ENCODE measurements at places on chromosomes 4 and X.

GRCh38 chr4:87093443-87094123 lies 126.8 kb downstream of the KLHL8 start:
- no peak for DNase-seq

- DNase-seq = no peak
Observed at GRCh38 chrX:3655181-3655580, 58.3 kb downstream of the PRKX start.

DNA sequence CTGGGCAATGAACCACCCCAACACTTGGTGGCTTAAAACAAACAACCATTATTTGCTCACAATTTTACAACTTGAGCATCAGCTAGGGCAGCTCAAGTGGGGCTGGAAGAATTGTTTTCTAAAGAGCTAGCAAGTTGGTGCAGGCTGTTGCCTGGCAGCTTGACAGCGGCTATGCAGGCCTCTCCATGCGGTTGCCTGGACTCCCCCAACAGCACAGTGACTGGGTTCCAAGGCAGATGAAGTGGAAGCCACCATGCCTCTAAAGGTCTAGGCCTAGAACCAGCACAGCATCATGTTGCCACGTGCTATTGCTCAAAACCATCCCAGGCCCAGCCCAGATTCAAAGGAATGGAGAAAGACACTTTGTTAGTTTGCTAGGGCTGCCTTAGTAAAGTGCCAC lies 114.8 kb downstream of the BCOR start:
- no peak for DNase-seq

GRCh38 chrX:48981178-48981577 lies 9.5 kb upstream of the KCND1 start:
- no peak for DNase-seq

GRCh38 chr4:40571208-40571607 lies 58.5 kb downstream of the RBM47 start:
- DNase-seq = no peak

GRCh38 chr4:102675141-102675540 lies 85.6 kb downstream of the MANBA start:
- no peak for DNase-seq

GRCh38 chrX:102968216-102968615 lies 31.1 kb downstream of the RAB40AL start:
- no peak for DNase-seq

DNA sequence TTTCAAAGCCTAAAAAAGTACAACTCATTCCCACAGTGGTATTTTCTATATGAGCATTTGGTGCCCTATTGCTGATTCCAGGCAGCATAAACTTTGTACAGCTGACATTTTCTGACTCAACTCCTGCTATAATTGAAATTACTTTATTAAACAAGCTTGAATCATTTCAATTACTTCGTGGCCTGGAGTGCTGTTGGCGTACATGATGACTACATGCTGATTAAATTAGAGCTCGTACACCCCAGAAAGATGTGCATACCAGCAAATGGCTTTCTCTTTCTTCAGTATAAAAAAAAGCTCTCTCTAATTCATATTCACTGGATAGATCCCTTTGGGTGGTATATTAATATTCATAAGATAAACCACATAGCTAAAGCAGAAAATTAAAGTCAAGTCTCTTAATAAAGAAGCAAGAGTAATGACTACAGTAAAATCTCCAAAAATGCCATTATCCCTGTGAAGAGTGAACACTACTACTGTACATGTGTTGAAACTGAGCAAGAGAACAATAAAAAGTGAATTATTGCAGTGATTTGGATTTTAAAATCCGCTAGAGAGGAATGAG lies 245.0 kb upstream of the IGFBP7 start:
- DNase-seq = no peak

DNA sequence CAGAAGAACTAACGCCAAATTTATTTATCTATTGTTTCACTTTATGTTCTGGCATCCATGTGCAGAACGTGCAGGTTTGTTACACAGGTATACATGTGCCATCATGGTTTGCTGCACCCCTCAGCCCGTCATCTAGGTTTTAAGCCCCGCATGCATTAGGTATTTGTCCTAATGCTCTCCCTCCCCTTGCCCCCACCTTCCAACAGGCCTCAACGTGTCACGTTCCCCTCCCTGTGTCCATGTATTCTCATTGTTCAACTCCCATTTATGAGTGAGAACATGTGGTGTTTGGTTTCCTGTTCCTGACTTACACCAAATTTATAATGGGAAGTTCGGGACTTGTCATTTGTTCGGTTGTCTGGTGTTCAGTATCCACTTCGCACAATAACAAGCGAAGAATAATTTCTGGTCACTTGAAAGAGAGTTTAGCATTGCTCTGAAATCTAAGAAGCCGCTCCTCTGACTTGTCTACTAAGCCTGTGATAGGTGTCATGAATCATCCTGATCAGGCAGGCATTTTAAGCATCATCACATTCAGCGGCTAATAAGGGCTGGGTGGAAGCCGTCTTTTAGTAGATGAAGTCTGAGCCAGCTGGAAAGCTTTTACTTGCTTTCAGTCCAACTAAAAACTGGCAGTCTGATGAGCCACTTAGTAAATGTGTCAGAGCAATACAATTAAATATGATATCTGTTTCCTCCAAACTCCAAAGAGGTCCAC lies 1065.7 kb upstream of the PABPC4L start:
- DNase-seq = no peak

GRCh38 chr4:174430576-174430975 lies 91.7 kb downstream of the HPGD start:
- no peak for DNase-seq

GRCh38 chr4:73875401-73875800 lies 6.2 kb downstream of the CXCL1 start:
- no peak for DNase-seq

GRCh38 chrX:42821803-42822443 lies 44.0 kb upstream of the PPP1R2C start:
- DNase-seq = no peak

- DNase-seq = no peak
Observed at GRCh38 chr4:65391814-65392213, 278.5 kb downstream of the EPHA5 start.

DNA sequence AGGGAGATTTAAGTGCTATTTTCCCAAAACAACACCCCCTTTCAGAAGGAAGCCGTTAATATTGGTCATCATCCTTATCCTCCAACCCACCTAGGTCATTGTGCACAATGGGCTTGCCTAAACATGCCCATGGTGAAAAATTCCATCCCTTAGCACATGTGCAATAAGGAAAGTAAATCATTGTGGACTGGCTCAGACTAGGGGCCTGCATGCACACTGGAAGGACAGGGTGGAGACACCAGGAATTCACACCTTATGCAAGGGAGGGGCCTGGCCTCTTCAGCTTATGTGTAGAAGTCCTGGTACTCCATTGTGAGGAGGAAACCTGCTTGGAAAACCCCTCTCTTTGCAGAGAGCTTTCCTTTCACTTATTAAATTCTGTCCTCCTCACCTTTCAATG lies 311.4 kb upstream of the NDST4 start:
- no peak for DNase-seq

DNA sequence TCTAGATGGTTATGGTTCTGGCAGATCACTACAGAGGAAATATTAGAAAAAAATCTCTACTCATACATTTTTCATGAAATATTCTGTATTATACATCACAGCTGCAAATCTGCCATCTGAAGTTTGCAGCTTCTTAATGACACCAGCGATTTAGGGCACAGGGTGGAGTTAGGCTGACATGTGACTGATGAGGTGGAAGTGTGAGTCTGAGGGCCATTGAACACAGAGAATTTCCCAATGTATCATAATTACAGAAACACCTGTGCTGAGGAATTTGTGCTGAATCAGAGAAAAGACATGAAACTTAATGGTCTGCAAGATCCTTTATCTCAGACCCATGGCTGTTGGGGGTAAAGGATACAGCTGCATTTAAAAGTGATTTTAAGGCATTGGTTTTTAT lies 2025.6 kb upstream of the AGA start:
- no peak for DNase-seq
